ENCODE measurements at places on chromosomes 6 and 20.

DNA sequence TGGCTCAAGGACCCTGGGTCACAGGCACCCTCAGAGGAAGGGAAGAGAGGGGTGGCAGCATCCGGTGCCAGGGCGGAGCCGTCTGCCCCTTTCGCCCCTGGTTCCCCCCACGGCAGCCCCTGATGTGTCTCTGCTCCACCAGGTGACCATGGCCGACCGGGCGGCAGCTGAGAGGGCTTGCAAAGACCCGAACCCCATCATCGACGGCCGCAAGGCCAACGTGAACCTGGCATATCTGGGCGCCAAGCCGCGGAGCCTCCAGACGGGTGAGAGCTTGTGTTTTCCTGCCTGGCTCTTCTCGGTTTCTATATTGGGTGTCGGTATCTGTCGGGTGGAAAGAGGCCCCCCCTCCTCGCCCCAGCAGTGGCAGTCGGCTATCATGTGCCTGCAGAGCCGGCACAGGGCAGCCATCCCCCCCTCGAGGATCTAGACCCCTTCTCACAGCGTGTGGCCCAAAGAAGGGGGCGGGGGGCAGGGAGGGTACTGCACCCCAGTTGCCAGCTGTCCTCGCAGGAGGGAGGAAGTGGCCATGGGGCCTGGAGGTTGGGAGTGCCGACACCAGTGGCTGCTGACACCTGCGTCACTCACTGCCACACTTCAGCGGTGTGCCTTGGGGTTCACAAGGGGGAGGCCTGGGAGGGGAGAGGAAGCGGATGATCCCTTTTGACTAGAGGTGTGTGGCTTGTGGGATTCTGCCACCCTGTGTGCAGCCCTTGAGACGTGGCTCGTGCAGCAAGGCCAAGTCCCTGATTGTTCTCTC, 1.5 kb downstream of the RBM38 start:
- DNase-seq: no peak

DNA sequence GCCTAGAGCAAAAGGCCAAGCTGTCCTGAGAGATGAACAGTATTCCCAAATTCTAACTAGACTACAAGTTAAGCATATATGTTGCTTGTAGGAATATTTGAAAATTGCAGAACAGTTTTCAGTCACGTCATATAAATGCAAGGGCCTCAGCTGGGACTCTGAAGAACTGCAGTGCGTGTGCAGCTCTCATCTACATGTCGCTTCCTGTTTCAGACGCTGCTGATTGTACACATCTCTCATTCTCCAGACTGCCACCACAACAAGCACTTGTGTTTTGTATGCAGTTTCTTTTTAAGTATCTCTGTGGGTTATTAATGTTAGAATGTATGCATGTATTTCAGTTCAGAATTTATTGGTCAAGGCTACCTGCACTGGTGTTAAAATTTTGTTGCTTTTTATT, 119.7 kb downstream of the MAP3K4 start:
- DNase-seq: no peak

- no peak for DNase-seq
These were observed 15.7 kb upstream of the MRAP2 start for GRCh38 chr6:84017709-84018452.

GRCh38 chr6:45507186-45507585, 129.5 kb upstream of the SUPT3H start:
- no peak for DNase-seq

- no peak for DNase-seq
These were observed at the start of gene GNRH2 for GRCh38 chr20:3043322-3043721. Gene GNRH2, plus strand, starts transcription at chr20:3043622. Its CDS starts 793 bp downstream, at chr20:3044415.

GRCh38 chr20:32206760-32207625, 550 bp downstream of the PLAGL2 start:
- DNase-seq: no peak

DNA sequence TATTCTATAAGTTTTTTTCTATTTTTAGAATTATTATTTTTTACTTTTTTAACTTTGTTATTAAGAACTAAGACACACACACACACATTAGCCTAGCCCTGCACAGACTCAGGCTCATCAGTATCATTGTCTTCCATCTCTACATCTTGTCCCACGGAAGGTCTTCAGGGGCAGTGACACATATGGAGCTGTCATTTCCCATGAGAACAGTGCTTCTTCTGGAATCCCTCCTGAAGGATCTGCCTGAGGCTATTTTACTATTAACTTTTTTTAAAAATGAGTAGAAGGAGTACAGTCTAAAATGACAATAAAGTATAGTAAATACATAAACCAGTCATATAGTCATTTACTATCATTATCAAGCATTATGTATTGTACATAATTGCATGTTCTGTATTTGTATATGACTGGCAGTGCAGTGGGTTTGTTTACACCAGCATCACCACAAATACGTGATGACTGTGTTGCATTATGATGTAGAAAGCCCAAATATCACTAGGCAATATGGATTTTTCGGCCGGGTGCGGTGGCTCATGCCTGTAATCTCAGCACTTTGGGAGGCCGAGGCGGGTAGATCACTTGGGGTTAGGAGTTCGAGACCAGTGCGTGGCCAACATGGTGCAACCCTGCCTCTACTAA, 57.9 kb downstream of the HIVEP1 start:
- DNase-seq: no peak

GRCh38 chr6:32047855-32048766, 9.9 kb downstream of the CYP21A2 start:
- peak; percentile 82 for DNase-seq

DNA sequence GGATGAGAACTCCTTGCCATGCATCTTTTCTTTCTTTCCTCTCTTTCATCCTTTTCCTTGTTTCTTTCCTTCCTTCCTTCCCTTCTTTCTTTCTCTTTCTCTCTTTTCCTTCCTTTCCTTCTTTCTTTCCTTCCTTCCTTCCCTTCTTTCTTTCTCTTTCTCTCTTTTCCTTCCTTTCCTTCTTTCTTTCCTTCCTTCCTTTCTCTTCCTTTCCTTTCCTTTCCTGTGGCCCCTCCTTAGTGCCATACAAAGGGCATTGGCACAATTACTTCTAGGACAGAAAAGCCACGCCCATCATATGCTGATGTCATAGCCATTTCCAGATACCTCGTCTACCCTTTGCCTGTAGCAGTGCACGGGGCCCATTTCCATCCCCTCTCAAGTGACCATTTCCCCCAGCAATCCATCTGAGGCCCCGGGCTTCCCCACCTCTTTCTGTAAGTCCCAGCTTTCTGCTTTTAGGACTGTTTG, 2.2 kb upstream of the CENPB start:
- no peak for DNase-seq

Measured in uterus (tissue), 4 donors.